Aorta (tissue), 5 donors: ENCODE measurements at places on chromosomes 6 and 20. TPM values are rescaled to one million over a fixed set of nuclear protein-coding genes. Genes with fewer than 3 reads are reported as not detected.

DNA sequence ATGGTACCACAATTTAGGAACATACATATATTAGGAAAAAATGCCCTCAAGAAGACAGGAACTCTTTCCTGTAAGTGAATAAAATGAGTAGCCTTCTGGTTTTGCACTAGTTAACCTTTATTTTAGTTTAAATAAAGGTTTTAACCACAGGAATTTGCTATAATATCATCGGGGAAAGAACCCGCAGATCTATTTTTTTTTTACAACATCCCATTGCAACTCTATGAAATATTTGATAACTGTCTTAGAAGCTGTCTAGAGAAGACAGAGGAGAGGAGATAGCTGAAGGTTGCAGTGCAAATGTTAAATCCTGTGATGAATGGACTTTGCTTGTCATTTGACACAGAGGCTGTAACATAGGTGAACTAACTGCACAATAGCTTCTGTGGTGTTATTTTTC is 69.5 kb downstream of the TINAG start:
- DNase-seq: no peak

SPATS1 gene
- not detected for total RNA-seq

DNA sequence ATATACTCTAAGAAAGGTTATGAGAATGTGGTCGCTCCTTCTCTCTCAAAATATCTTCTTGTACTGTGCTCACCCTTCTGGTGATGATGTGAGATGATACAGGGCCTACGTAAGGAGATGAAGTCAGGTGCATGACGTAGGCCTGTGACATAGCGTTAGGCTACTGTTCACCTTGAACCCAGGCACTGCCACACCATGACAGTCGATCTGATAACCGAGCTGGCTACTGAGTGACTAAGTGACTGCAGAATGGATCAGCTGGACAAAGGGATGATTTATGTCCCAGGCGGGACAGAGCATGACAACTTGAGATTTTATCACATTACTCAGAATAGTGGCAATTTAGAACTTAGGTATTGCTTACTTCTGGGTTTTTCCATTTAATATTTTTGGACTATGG is 11.2 kb downstream of the SLC24A3 start:
- DNase-seq: no peak

NQO2 gene
- 23.2 TPM for total RNA-seq

ZBTB12 gene
- total RNA-seq: 1.8 TPM

- no peak for DNase-seq
These were observed 37.6 kb downstream of the TTLL9 start for GRCh38 chr20:31908016-31908415.

DNA sequence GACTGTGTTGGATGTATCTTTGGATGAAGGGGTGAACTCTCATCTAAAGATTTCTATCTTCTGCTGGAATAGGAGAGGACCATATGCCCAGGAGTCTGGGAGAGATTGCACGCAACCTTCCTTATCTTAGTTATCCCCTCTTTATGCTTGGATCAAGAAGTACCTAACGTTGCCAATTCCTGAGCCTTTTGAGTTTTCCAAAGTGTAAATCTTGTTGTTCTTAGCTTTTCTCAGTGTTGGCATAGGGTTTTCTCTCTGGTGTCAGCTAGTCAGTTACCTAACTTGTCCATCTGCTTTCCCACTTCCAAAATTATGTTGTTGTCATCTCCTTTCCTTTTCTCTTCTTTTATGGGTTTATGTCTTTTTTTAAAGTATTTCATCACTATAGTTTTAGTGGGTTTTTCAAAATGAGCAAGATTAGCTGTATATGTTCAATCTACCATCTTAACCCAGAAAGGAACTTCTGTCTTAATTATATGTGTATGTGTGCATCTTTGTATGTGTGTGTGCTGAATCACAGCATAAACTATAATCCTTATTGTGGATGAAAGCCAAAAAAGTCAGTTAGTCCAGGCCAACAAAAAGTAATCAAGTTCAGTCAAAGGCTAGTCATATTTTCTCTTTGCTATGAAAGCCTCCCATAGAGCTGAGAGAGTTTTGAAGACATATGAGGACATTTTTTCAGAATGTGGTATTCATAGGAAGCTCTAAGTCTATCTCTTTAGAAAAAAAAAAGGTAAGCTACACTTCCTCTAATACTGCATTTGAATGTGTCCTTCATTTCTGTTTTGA is 72.1 kb downstream of the KHDC1L start:
- DNase-seq: no peak

DNA sequence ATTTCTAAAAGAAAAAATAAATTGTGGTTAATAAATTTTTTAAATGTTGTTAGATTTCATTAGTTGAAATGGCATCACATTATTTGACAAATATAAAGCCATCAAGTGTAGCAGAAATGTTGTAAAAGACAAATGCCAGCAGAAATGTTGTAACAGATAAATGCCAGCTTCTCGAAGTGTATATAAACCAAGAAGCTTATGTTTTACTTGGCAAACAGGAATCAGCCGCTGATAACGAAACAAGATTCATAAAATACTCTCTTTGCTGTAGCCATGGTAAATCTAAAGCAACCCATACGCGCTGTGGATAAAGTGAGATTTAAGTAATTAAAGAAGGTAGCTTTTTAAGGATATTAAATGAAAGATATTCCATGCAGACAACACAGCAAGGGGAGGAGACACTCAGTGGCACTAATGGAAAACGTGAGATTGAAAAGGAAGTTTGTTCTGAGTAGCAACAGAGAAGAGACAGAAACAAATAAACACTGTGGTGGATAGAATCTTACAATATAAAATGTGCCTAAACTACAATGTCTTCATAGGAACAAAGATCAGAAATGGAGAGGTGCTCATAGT is 29.6 kb downstream of the BTBD9 start:
- no peak for DNase-seq

GRCh38 chr6:131037194-131037897 is 25.7 kb downstream of the EPB41L2 start:
- no peak for DNase-seq

- no peak for DNase-seq
These were observed 8.6 kb upstream of the PFDN4 start for GRCh38 chr20:54199283-54199682.

DNA sequence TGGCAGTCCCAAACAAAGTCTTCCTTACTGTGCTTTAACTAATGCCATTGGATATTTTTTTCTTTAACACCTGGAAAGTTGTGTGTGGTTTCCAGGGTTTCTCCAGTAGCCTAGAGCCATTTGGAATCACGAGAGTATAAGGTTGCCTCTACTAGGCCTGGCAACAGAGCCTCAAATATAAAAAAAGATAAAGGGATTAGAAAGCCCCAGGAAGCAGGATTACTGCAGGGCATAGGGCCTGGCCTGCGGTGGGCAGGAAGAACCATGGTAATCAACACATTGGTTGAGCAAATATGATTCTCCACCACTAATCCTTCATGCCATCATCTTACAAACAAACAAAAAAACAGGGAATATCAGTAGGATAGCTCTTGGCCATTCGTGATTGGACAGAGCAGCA is 177.8 kb upstream of the GGTLC1 start:
- no peak for DNase-seq

DNA sequence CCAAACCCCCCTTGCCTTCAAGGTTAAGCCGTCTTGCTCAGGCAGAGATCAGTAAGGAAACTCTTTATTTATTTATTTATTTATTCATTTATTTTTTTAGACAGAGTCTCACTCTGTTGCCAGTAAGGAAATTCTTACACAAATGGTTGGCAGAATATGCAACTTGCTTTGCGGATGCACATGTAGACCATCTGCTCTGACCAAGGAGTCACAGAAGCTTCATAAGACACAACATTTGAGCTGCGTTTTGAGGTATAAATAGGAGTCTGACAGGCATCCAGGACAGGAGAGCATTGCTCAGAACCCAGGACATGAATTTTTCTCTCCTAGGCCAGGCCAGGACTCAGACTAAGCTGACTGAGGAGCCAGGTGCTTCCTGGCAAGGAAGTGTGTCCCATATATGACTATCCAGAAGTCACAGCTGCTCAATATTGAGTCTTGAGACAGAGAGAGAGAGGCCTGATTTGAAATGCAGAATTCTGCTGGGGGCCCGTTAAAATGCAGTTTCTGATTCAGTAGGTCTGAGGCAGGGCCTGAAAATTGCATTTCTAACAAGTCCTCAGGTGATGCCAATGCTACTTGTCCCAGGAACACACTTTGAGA is 43.9 kb downstream of the HLA-A start:
- no peak for DNase-seq

GRCh38 chr6:147691446-147691845 is 183.0 kb downstream of the SAMD5 start:
- DNase-seq: no peak

DNA sequence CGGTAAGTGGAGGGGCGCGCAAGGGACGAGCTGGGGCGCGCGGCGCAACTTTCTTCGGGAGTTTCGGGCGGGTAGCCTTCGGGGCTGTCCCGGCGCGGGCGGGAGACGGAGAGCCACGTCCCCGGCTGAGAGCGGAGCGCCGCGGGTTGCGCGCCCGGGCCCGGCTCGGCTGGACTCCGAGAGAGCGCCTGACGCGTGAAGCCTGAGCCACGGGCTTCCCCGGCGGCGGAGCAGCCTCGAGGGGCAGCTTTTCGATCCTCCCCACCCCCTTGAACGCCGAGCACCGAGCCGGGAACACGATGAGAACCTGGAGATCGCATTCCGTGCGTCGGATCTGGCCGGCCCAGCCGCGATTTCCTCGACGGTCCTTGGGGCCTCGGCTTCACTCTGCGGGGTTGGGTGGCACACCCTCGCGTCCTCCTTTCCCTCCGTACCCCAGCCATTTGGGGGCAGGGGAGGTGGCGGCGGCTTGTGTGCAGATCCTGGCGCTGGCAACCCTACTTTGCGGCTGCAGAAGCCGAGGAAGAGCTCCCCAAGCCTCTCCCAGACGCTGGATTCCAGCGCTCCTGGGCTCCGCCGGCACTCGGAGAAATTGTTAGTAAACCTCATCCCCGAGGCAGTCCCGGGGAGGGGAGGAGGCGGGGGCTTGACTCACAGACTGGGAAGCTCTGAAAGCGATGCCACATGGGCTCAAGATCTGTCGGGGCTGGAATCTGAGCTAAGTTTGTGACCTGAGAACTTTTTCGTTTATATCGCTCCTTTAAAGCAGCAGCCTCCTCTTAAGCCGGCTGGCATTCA is 572 bp downstream of the DSE start:
- peak; percentile 94 for DNase-seq

DNA sequence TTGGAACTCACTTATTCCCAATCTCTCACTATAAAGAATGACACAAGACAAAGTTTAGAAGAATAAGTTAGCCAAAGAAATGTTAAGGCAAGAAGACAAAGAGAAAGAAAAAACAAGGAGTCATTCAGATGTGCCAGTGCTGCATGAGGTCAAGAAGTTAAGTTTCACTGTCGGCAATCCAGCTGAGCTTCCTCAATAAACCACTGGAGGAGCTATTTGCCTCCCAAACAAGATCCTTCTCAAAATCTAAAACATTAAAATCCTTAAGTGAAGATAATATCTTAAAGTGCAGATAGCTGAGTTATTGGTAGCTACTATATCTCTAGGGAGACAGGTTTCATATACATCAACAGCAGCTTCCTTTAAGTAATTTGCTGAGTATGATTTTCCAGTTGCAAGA is 512.3 kb downstream of the HDGFL1 start:
- DNase-seq: no peak

GRCh38 chr20:32301719-32302506 is 24.5 kb downstream of the KIF3B start:
- no peak for DNase-seq

DNA sequence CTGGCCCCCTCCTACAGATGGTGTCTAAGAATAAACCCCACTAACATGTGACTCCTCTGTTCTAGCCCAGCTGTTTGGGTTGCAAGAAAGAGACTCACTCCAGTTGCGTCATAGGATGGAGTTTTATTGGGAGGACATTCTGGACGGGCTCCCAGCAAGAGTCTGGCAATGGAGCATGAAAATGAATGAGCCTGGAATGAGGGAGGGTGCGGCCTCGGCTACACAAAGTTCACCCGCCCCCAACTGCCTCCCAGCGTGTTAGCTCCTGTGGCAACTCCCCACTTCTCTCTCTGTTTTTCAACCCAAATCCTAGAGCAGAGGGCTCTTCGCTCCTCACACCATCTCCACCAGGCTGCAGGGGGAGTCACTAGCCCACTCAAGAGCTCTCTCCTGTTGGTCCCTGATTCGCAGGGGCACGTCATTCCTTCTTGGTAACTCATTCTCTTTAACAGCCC is 5.1 kb upstream of the ADAM33 start:
- DNase-seq: peak; percentile 92

DNA sequence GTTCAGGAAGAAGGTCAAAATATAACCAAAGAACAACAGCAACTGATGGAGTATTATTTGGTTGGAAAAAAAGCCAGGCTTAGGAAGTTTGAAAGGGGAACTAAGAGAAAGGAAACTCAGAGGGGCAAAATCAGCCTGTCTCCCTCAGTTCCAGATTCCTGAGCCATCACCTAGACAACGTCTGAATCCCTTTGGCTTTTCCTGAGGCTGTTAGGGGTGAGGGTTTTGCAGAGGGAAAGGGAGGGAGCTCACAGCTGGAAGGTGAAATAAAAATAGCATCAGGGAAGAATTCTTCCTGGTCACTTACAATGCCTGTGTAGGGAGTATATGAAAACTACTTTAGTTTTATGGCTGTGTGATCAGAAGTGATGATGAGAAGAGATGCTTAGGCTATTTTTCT is 100.5 kb downstream of the SOBP start:
- no peak for DNase-seq

GRCh38 chr6:144515761-144516160 is 230.6 kb downstream of the UTRN start:
- no peak for DNase-seq

OR12D3 gene
- total RNA-seq: not detected

DNA sequence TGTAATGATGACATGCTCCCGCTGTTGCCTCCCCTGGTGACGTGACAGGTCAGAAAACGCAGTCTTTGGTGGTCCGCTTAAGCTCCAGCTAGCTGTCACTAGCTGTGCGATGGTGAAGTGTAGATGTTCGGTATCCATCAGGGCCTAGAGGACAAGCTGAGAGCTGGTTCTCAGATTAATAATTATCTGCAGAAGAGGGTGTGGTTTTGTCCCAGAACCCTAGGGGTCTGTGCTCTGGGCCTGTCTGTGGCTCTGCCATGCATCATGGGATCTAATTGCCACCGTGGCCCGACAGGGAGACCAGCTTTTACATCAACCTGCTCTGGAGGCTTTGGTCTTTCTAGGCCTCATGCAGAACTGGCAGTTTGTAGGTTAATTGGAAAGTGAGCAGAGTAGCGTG is 34.1 kb downstream of the ERMARD start:
- peak; percentile 36 for DNase-seq

DNA sequence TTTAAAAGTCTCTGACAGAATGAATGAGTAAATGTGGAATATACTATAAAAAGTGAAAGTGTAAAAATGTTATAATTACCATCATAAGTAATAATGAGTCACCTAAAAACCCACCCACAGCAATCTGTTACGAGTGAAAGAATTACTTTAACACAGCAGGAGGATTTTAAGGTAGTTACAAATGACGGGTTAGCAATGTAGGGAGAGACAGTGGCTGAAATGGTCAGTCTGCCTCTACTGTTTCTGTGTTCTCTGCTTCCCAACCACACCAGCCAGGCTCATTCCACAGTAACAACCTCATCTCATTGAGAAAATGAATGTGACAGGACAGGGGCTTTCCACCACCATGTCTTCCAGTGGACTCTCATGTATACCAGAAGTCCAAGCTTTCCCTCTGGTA is 124.4 kb upstream of the KCNK16 start:
- no peak for DNase-seq

GRCh38 chr6:114195631-114196403 is 147.0 kb downstream of the HS3ST5 start:
- DNase-seq: no peak

GRCh38 chr6:92701425-92702096 is 717.8 kb downstream of the EPHA7 start:
- peak; percentile 50 for DNase-seq

GRCh38 chr6:169177516-169178166 is 76.0 kb downstream of the THBS2 start:
- DNase-seq: no peak

ZNF311 gene
- total RNA-seq: 1.1 TPM

GRCh38 chr20:4165984-4166725 is 150.8 kb upstream of the RNF24 start:
- no peak for DNase-seq
